A549 treated with AZD2906 at 1 μM for 4 hours (cell line): ENCODE measurements at places on chromosomes 7 and 10. TPM values are rescaled to one million over a fixed set of nuclear protein-coding genes. Genes with fewer than 3 reads are reported as not detected.

Gene ELOVL3
- total RNA-seq: 0.21 to 0.39 TPM (median 0.25 TPM) in 5 replicates

Gene GPR158
- 0.03 to 0.07 TPM (median 0.06 TPM) in 5 replicates for total RNA-seq

Gene ADAM22
- 0.18 to 0.27 TPM (median 0.24 TPM) in 5 replicates for total RNA-seq

Gene CALML5
- not detected in 5 replicates for total RNA-seq

Gene AMPH
- 0.03 to 0.11 TPM (median 0.07 TPM) in 5 replicates for total RNA-seq

Gene SRRM3
- 8.0 to 13.5 TPM (median 12.1 TPM) in 5 replicates for total RNA-seq

Gene GDF2
- total RNA-seq: not detected in 5 replicates

Gene PLAC9
- 0.16 to 0.30 TPM (median 0.17 TPM) in 3 of 5 replicates, not detected in the others for total RNA-seq
